ENCODE measurements at places on chromosomes 2 and 18.

GRCh38 chr2:657766-658165, 19.4 kb downstream of the TMEM18 start:
- DNase-seq = no peak

DNA sequence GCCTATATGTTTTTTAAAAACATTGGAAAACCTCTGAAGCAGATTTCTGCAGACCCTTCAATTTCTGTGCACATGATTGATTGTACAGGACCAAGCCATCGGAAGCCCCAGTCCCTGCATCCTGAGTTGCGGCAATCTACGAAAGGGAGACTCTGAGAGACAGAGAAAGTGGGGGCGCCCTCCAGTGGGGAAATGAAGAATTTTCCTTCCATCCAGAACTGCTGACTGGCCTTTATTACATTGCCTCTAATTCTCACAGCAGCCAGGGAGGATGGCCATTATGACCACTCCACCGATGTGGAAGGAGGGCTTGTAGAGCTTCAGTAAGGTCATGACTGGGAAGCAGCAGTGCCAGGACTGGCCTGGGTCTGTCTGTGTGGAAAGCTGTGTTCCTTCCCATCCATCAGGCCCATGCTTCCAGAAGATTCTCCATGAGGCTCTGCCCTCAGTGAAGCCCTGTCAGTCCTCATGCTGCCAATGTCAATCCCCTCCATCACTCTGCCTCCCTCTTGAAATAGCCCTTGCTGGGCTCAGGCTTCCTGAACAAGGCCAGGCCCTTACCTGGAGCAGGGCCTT, 20.0 kb upstream of the RESP18 start:
- peak; percentile 85 for DNase-seq

GRCh38 chr2:69116438-69116837, 103.5 kb downstream of the ANTXR1 start:
- no peak for DNase-seq

DNA sequence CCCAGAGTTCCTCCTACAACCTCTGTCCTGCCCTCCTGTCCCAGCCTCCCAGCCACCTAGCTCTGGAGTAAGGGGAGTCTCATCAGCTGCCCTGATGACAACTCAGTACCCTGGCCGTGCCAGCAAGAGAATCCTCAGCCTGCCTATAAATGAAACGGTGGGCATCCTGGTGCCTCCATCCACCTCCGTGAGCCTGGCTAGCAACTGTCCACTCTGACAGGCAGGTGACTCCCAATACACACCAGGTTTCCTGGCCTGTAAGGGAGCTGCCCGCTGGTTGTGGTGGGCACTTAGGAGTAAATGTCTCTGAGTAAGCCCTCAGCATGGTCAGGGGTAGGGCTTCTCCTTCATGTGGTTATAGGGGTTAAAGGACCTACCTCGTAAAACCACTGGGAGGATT, 81.5 kb downstream of the XDH start:
- DNase-seq = no peak

- no peak for DNase-seq
Observed at GRCh38 chr18:79575891-79576685, 103.5 kb upstream of the CTDP1 start.

- no peak for DNase-seq
Observed at GRCh38 chr2:13558368-13558767, 841.6 kb downstream of the TRIB2 start.

DNA sequence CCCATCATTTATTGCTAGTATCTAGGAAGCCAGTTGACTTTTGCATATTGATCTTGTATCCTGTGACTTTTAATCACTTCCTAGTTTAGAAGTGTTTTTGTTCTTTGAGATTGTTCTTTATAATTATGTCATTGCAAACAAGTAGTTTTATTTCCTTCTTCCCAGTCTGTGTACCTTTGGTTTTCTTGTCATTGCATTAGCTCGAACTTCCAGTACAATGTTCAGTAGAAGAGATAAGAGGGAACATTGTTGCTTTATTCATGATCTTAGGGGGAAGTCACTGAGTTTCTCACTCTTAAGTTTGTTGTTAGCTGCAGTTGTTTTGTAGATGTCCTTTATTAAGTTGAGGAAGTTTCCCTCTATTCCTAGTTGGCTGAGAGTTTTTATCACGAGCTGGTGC, 61.0 kb downstream of the TRAPPC12 start:
- DNase-seq = no peak

DNA sequence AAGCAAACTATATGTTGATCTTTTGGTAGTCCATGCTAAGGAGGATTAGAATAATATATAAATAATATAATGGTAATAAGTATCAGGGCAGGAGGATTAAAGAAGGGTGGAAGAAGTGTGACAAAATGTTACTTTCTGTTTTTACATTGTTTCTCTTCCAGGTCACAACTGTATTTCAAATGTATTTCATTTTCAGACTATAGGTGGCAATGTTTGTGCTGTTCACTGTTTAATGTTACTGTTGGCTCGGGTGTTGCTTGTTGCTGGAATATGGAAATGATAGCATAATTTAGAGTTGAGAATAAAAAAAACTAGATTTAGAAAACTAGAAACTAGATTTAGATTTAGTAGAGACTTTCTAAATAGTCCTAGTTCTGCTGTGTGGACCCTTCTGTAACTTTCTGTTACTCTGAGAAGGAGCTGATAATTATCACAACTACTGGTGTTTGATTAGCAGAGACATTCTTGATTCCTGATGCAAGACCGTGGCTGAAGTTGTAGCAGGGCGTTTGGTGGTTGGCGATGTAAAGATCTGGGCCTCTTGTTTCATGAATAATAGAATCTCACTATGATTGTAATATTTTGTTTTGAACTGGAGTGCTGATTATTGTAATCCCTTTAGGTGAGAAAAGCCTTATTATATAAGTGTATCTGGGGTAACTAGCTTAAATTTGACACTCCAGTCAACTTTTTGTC, 7.9 kb downstream of the NEDD4L start:
- DNase-seq = peak; percentile 3

DNA sequence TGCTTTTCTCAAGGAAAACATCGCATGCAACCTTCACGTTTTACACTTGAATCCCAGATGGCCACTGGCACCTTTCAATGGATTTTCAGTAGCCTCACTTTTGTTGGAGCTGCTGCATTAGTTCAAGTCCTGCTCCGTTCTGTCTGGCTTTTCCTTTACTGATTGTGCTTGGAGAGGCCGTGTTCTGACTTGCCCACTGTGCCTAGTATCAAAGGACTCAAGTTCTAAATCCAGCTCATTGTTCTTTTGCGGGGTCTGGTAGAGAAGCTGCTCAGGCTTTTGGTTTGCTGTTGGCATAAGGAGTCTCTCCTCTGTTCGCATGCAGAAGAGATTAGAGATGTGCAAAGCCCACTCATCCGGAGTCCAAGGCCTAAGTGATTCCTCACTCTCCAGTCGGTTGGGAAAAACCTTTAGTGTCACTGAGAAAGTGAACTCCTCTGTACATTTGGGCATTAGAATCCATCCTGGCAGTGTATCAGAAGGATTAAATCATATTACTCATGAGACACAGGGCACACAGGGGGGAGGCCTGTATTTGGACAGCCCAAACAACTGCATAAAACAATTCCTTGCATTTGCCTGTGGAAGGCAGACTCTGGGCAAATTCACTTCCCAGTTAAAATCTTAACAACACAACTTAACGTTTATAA, 69.7 kb downstream of the NCK2 start:
- DNase-seq = no peak

GRCh38 chr18:46152808-46153617, 48.8 kb downstream of the HAUS1 start:
- no peak for DNase-seq

DNA sequence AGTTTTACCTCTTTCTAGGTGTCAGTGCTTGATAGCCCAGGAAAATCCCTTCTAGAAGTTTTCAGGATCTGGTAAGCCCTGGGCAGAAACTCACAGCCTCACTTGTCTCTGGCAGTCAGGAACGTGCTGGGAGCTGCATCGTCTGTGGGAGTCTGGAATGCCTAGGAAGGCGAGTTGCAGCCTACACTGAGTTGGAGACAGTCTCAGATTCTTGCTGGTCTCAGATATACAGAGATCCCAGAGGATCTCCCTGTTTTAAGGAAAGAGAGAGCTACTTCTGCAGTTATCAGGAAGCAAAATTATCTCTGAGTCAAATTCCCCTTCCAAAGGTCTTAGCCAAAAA, 104.4 kb upstream of the CDC42EP3 start:
- no peak for DNase-seq

- DNase-seq = peak; percentile 9
Observed at GRCh38 chr2:58042486-58042970, 4.1 kb upstream of the VRK2 start.

- DNase-seq = no peak
Observed at GRCh38 chr2:32719933-32720716, 92.3 kb downstream of the TTC27 start.

DNA sequence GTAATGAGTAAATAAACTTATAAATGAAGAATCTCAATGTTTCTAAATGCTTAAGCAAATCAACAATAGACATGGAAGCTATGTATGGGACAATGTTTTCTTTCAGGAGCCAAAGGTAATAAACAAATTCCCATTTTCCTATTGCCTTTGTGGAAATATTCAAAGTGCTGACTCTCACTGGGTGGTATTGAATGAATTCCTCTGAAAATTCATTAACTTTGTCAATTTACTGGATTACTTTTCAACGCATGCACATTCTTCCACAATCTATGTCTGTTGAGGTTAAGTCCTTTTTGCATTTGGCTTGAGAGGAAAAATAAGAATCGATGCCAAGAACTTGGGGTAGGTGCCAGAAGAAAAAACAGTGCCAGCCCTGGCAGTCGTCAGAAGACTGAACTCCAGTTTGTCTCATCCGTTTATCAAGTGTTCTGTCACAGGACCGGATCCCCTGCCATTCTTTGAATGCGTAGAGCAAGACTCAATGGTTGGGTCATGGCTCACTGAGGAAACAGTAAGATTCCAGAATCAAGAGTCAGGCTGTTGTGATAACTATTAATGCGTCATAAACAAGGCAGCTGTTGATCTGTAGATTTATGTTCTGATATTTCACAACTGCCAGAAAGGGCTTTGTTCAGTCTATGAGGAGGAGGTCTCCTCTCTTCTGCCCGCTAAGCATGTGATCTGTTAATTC, 133.3 kb downstream of the GFPT1 start:
- DNase-seq = no peak

DNA sequence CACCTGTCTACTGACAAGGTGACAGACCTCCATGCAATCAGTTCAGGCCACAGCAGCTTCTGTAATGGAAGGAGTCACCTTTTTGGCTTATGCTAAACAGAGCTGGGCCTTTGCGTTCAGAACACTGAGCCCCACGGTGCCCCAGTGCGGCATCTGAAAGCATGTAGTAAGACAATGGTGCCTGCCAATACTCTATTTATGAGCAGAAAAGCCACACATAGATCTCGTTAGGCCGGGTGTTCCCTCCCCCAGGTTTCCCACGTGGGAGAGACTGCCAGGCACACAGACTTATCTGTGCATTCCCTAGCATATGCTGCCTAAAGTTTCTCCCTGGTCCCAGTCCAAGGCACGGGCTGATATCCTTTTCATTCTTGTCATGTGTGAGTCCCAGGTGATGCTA, 150.9 kb downstream of the ACTR3 start:
- no peak for DNase-seq

GRCh38 chr2:26491563-26492167, 13.7 kb upstream of the OTOF start:
- no peak for DNase-seq

DNA sequence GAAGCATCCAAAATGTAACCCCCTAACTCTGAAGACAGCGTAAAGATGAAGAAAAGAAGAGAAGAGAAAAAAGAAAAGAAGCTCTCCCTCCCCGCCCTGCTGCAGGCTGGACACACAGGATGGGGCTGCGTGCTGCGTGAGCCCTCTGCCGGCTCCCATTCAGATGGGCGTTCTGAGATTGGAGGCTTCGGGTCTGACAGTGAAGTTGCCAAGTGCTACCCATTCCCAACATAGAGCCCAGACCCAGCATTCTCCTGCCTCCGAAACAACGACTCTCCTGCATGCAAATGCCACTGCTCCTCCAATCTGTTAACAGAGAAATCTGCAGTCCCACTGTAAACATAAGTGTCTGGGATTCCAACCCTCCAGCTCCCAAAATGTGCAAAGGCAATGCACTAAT, 234.9 kb downstream of the BCL11A start:
- no peak for DNase-seq

DNA sequence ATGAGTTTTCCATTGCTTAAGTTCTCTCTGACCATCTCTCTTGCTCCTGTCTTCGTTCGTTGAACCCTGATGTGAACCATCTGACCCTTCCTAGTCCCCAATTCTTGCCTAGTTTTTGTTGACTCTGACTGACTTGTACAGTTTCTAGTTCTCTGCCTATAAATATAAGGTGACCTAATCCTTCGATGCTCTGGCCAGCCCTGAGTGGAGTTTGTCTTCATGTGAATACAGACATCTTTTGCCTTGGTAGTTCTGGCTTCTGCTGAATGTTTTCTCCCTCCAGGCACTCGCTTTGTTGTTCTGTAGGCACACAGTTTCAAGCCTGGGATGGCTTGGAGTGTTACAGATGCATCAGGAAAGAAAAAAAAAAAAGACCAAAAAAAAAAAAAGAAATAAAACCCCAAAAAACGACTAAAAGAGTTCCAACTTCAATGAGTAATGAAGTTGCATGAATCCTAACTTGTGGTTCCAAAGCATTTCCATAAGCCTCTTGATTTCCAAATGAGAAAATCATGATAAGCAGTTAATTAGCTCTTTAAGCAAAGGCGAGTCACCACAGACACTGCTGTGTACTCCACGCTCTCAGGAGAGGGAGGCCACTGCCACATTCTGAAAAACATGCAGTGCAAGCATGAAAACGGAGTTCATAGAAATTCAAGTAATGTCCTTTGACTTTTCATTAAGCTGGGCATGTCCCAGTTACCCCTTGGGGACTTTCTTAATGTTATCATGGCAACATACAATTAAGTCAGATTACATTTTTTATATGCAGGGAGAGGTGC, 165.2 kb downstream of the TDRD15 start:
- no peak for DNase-seq

- DNase-seq = no peak
Observed at GRCh38 chr18:58140387-58141325, 96.6 kb downstream of the NEDD4L start.
